ENCODE measurements at places on chromosomes 7 and 10. TPM values are rescaled to one million over a fixed set of nuclear protein-coding genes. Genes with fewer than 3 reads are reported as not detected.

SPDYE9 gene
- total RNA-seq = not detected

ZNF727 gene
- 0.17 TPM for total RNA-seq

AGMO gene
- total RNA-seq = not detected

OPN1SW gene
- not detected for total RNA-seq

RBP3 gene
- not detected for total RNA-seq

PNLIPRP2 gene
- not detected for total RNA-seq

CLCN1 gene
- not detected for total RNA-seq

FAM25A gene
- total RNA-seq = not detected

FOXI2 gene
- total RNA-seq = not detected

ZNF503 gene
- 0.50 TPM for total RNA-seq
